HS-27A (cell line): ENCODE measurements at places on chromosomes 6 and 20.

GRCh38 chr6:137726582-137726981 is 140.5 kb upstream of the TNFAIP3 start:
- DNase-seq: no peak

DNA sequence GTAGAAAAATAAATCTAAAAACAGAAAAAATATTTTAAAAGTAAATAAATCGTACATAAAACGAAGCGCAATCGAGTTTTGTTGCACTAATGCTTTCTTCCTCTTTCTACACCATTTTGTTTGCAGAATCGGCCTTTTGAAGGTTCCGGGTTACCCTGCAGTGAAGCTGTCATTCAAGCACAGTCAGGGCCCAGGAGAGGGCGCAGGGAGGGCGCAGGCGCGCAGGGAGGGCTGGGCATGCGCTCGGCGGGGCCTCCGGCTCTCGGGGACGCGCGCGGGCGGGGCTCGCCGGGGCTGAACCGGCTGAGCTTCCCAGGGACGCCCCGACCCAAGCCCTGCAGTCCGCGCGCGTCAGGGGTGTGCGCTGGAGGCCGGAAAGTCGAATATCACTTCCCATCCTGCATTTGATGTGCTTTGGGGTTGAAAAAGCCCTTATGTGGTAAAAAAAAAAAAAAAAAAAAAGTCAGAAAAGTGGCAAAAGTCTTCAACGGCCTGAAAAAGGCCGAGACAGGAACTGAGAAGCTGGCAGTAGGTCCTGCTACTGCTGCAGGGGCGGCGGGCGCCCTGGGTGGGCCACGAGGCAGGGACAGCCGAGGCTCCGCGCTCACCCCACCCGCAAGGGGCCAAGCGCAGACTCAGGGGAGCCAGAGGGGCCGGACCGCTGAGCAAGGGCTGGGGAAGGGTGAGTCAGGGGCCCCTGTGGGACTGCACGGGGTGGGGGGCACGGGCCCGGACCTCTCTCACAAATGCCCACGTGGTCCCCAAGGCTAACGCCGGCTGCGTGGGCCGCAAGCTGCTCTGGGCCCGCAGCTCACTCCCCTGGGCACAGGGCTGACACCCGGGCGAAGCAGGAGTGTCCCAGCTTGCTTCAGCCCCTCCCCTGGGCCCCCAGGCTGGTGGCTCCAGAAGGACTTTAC is 40.5 kb downstream of the THBS2 start:
- DNase-seq: peak; percentile 74

- DNase-seq: no peak
Observed at GRCh38 chr20:9075264-9076095, 6.6 kb downstream of the PLCB4 start.

- DNase-seq: no peak
Observed at GRCh38 chr20:19934792-19935491, 82.2 kb upstream of the NAA20 start.

DNA sequence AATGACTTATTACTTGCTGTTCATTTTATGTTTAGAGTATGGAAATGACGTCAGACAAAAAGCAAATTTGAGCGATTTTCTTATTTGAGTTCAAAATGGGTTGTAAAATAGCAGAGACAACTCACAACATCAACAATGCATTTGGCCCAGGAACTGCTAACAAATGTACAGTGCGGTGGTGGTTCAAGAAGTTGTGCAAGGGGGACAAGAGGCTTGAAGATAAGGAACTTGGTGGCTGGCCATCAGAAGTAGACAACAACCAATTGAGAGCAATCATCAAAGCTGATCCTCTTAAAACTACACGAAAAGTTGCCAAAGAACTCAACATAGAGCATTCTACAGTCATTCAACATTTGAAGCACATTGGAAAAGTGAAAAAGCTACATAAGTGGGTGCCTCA is 43.8 kb downstream of the REV3L start:
- DNase-seq: no peak

DNA sequence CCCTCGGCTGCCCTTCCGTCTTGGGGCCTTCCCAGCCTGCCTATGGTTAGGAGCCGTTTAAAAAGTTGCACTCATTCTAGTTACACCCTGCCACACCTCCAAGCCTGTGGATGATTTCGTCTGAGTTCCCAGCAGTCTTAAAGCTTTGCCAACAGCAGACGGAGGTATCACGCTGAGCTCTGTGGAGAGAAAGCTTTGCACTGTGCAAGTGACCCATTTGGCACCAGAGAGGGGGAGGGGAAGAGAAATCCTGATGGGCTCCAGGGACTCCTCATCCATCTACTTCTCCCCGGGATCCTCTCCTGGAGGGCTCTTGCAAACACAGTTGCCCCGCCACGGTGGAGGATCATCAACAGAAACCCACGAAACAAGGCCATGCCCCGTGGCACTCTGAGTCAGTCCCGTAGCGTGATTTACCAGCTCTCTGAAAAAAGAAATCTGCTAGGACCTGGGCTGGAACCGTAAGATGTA is 98.8 kb upstream of the CITED2 start:
- no peak for DNase-seq

DNA sequence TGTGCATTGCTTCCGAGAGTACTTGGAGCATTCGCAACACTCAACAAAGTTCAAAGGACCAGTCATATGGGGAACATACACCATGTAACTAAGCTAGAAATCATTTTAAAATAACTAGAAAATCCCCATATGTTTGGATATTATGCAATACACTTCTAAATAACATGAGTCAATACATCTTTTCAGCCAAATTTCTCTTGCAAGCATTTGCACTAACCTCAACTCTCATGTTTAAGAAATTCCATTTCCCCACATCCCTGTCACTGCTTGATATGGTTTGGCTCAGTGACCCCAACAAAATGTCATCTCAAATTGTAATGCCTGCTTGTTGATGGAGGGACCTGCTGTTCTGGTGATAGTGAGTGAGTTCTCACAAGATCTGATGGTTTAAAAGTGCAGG is 85.7 kb upstream of the CST7 start:
- DNase-seq: no peak

GRCh38 chr6:35514587-35514986 is 1.9 kb upstream of the TULP1 start:
- no peak for DNase-seq

GRCh38 chr20:25397821-25398220 is 7.2 kb upstream of the ABHD12 start:
- no peak for DNase-seq

GRCh38 chr6:33745548-33745947 is 1.2 kb downstream of the IP6K3 start:
- no peak for DNase-seq

DNA sequence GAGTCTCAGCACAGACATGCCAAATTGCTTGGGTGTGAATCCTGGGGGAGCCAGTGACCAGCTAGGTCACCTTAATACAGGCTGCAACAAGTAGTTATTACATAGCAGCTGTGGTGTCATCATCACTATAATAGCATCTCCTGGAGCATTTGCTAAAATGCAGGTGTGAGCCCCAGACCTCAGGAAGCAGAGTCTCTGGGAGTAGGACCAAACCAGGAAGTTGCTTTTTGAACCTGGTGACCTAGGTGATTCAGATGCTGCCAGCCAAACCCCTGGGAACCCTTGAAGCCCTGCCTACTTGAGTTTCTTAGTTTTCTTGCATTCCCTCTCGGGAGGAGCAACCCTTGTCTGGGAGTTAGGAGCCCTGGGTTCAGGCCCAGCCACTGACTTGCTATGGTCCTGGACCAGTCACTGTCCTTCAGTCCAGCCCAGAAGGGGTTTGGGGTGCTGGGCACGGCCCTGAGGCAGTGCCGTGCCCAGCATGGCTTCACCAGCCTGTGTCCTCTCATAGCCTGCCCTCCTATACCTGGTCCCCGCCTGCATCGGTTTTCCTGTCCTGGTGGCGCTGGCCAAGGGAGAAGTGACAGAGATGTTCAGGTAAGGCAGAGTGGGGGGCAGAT is 39.3 kb upstream of the ID1 start:
- DNase-seq: no peak

GRCh38 chr20:45905505-45906079 is 6.4 kb downstream of the PLTP start:
- no peak for DNase-seq

GRCh38 chr6:62391358-62391757 is 105.3 kb upstream of the KHDRBS2 start:
- no peak for DNase-seq

GRCh38 chr6:22381845-22382544 is 85.2 kb upstream of the PRL start:
- no peak for DNase-seq

- no peak for DNase-seq
Observed at GRCh38 chr6:110933912-110934311, 24.6 kb upstream of the GTF3C6 start.

DNA sequence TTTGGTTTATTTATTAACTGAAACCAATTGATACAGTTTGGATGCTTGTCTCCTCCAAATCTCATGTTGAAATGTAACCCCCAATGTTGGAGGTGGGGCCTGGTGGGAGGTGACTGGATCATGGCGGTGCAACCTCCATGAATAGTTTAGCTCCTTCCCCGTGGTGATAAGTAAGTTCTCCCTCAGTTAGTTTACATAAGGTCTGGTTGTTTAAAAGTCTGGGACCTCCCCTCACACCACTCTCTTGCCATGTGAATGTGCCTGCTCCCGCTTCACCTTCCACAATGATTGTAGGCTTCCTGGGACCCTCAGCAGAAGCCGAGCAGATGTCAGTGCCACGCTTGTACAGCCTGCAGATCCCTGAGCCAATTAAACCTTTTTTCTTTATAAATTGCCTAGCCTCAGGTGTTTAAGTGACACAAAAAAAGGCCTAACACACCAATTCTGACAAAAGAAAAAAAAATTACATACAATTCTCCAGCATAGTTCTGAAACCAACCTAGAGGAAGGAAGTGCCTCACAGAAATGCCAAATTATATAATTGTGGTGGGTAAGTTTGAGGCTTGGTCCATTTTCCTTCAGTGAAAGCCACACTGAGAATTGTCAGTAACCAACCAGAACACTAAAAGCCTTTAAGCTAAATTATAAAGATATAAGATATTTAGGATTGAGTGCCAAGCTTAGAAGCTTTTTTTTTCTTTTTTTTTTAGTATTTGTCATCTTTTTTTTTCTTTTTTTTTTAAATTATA is 15.0 kb downstream of the MAP7 start:
- no peak for DNase-seq

DNA sequence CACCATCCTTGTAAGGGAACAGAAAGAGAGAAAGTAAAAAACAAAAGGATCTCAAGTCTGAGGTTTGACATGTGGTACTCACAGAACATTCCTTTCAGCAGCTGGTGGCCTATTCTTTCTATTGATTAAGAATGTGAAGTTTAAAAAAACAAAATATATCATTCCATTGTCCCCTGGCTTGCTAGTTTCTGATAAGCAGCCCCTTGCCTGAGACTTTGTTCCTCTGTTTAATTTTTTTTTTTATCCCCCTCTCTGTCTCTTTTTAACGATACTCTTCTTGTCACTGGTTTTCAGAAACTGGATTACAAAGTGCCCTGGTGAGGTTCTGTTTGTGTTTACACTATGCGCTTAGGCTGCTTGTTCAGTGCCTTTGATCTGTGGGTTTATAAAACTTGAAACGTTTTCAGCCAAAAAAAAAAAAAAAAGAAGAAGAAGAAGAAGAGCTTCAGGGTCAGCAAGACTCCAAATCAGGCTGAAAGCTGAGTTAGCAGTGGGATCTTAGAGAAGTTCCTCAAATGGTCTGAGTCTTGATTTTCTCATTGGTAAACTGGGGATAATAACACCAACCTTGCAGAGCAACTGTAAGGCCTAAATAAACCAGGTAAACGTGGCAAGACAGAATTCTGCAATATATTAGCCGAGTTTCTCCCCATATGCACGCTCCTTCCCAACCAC is 45.1 kb upstream of the SLC22A23 start:
- DNase-seq: no peak

DNA sequence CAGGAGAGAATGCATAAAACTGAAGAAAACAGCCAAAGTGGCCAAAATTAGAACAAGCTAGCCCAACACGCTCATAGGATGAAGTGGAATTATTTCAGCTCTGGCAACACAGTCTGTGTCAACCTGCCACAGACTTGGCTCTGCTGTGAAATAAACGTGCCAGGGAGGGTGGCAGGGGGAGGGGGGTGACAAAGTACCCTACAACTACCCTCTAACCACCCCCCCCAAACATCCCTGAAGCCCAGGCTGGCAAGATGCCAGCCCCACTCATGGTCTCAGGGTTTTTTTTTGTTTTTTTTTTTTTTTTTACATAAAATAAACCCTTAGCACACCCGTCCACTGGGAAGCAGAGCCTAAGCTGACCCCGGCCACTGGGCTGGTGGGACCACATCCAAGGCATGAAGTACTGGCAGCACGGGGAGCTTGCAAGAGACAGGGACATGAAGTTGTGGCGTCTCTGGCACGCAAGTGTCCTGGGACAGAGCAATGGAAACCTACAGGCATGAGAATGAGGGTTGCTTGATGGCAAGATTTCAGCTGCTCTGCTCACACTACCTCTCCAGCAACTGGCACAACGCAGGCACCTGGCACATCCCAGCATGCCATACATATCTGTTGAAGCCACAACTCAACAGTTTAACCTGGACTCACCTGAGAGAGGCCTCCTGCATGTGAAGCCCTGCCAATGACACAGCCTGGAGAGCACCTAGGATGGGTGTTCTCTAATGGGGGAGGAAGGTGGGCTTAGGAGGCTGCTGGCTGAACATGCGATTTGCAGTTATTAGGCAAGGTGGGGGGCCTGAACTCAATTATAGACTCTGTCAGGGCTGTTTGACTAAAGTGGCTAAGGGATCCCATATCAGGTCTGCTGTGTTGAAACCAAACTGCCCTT is 76.4 kb downstream of the TRAM2 start:
- DNase-seq: no peak
